ENCODE measurements at places on chromosomes 16 and 17.

DNA sequence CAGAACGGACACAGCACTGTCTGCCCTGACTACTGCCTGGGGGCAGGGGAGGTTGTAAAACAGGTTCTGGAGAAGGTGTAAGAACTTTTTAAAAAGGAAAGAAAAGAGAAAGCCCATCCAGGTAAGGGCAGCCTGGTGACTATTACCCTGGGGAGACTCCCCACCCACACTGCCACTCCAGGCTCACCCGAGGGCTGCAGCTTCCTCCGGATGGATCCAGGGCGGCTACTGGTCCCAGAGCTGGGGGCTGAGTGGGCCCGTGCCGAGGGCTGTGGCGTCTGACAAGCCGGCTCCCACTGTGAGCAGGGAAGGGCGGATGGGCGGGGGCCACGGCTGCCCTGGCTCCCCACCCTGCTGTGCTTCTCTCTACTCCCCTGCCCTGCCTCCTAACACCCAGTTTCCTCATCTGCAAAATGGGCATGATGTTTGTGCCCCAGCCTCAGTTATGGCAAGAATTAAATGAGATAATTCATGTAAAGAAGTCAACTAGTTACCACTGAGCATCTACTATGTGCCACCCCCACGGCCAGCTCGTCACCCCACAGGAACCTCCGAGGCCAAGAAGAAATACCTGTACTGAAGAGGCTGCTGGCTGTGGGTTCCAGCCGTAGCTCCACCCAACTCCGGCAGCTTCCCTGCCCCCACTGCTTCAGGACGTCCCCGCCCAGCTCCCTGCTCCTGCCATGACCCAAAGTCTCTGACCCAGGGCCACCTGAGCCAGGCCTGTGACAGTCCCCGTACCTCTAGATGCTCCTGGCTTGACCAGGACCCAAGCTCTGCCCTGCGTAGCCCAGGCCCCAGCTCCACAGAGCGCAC, 24.2 kb downstream of the KATNB1 start:
- H3K36me3 ChIP-seq = peaks cover 6% of the 10 kb centered on the region
- H3K4me1 ChIP-seq = peaks cover 6% of the 10 kb centered on the region
- peak; percentile 29 for DNase-seq

GRCh38 chr17:77101521-77102410, 39.0 kb upstream of the SEC14L1 start:
- no peaks in the 10 kb centered on the region for H3K27me3 ChIP-seq
- no peak overlapping the region for H3K4me3 ChIP-seq
- H3K36me3 ChIP-seq = peaks cover 23% of the 10 kb centered on the region
- no peak for DNase-seq
- no peak overlapping the region for H3K27ac ChIP-seq
- H3K4me1 ChIP-seq = peaks cover 16% of the 10 kb centered on the region

DNA sequence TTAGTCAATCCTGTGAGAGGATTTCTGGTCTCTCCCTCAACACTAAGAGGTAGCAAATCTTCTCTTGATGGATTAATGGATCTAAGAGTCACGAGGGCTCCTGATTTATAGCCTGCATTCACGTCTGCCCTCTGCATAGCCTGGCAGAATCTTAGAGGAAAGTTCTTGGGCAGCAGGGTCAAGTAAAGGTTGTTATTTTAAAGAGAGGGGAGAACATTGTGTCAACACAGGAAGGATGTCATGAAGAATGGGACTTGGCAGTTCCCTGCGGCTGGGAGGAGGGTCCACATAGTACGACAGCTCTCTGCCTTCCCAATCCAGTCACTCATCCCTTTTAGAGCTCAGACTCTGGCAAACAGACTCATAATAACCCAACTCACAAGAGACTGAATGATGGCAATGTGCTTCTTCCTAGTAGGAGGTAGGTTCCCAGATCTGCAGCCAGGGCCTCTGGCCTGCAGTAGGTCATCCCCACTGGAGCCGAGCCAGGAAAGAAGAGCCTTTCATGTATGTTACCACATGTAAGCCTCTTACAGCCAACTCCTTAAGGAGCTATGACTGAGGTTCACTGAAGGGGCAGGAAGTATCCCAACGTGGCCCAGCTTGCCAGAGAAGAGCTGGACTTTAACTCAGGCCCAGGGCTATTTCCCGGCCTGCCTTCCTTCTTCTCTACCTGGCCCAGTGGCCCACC, 25.4 kb upstream of the RPTOR start:
- H3K4me1 ChIP-seq = no peaks in the 10 kb centered on the region
- no peak overlapping the region for H3K4me3 ChIP-seq
- no peaks in the 10 kb centered on the region for H3K36me3 ChIP-seq
- no peak for DNase-seq
- H3K27me3 ChIP-seq = peaks cover 6% of the 10 kb centered on the region

DNA sequence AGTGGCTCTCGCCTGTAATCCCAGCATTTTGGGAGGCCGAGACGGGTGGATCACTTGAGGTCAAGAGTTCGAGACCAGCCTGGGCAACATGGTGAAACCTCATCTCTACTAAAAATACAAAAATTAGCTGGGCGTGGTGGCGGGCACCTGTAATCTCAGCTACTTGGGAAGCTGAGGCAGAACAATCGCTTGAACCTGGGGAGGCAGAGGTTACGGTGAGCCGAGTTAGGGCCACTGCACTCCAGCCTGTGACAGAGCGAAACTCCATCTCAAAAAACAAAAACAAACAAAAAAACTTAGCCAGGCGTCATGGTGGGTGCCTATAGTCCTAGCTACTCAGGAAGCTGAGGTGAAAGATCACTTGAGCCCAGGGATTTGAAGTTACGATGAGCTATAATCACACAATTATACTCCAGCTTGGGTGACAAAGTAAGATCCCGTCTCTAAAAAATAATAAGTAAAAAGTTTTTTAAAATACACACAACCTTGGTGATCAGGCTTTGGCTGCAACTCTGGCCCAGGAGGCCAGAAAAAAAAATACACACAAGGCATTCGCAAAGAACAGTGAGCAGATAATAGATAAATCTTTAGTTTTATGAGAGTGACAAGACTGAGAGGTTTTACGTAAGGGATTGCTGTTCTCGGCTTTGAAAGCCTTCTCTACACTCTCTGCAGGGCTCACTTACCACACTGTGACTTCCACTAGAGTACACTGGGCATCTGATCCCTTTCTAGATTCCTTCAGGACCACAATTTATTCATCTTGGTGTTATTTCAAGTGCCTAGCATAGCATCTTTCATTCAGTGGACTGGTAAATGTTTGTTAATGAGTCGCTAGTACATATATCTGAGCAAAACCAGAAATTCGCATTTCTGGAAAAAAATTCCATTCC, 5.9 kb downstream of the GSPT1 start:
- H3K27me3 ChIP-seq = no peaks in the 10 kb centered on the region
- H3K36me3 ChIP-seq = peaks cover 35% of the 10 kb centered on the region
- H3K4me3 ChIP-seq = no peak overlapping the region
- peak overlapping the region; percentile 38 for H3K27ac ChIP-seq

DNA sequence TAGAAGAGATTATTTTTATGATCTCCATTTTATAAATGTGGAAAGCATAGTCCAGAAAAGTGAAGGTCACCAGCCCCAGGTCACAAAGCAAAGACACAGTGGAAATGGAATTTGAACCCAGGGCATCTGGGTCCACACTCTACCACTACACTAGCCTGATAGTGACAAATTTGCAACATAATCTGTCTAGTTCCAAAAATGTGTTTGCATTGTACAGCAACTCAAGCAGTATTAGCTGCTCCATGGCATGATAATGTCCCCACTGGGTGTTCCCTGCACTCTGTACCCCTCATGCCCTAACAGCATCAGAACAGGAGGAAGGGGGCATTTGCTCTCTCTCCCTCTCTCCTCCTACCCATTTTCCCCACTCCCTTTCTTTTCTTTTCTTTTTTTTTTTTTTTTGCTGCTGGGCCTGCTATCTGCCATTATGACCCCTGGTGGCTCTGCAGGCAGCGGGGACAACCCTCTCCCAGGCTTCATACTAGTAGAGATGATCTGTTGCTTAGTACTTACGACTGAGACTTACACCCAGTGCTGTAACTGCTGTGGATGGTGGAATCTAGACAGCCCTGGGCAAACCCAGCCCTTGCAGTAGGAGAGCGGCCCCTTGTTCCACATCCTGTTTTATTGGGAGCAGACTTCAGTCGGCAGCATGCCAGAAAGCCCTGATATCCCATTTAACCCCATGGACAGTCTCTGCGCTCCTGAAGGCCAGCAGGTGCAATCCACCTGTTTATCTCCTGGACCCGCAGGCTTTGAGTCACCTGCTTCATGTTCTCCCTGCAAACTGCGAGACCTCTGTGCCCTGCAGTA, 306.3 kb downstream of the SOX9 start:
- no peak for DNase-seq
- H3K36me3 ChIP-seq = no peaks in the 10 kb centered on the region
- no peak overlapping the region for H3K27ac ChIP-seq
- H3K4me3 ChIP-seq = no peak overlapping the region
- peaks cover 29% of the 10 kb centered on the region for H3K4me1 ChIP-seq

DNA sequence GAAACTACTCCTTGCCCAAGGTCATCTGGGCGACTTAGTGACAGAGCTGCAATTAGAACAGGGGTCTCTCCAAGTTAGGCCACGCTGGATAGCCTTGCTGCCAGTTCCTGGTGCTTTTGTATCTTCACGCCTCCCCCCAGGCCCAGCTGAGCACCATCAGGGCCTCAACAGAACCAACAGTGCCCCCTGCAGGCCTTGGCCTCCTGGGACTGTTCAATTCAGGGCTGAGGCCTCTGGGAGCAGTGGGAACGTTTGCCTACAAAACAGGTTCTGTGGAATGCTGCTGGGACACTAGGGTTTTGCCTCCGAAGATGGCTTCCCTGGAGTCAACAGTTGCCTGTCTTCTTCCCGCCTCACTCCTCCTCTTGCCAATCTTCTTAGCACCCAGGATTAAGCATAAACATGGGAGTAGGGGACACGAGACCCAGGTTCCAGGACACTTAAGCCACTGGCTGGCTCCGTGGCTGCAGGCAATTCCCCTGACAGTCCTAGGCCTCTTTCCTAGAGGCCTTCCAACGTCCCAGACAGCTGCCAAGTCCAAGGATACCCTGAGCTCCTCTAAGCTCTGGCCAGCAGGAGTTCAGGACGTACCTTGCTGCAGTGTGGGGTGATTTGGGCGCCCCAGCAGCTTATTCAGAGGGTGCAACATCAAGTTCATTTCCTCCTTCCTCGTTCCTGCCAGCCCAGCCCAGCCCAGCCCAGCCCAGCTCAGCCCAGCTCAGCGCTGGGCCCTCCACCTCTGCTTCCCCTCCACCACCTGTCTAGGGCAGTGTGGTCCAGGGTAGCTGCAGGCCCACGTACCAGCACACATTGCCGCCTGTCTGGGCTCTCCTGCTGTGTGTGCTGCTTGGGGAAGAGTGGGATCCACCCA, 246.6 kb upstream of the RPL38 start:
- H3K4me3 ChIP-seq = no peak overlapping the region
- no peak overlapping the region for H3K27ac ChIP-seq
- peaks cover 3% of the 10 kb centered on the region for H3K4me1 ChIP-seq
- peaks cover 4% of the 10 kb centered on the region for H3K27me3 ChIP-seq
- peak; percentile 65 for DNase-seq

DNA sequence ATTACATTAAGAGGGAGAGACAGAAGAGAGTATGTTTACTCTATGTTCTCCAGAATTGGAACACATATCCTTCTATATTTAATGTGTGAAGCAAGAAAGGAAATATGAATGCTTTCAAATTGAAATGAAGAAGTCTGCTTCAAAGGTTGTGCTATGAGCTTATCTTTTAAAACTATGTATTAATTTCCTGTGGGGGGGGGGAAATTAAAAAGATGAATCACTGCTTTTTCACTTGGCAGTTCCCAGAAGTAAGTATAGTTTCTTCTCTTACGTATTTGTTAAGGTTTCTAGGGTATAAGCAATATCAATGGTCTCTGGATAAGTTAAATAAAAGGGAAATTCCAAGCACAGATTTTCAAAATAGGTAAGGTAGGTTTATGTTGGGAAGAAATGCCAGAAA, 7.0 kb downstream of the TERF2 start:
- no peak overlapping the region for H3K4me3 ChIP-seq
- H3K27ac ChIP-seq = peak overlapping the region; percentile 71
- DNase-seq = no peak

- H3K36me3 ChIP-seq = peaks cover 7% of the 10 kb centered on the region
- H3K4me3 ChIP-seq = no peak overlapping the region
- no peak overlapping the region for H3K27ac ChIP-seq
- H3K4me1 ChIP-seq = peaks cover 35% of the 10 kb centered on the region
- DNase-seq = no peak
Measured at GRCh38 chr16:53713403-53714204, 9.6 kb downstream of the FTO start.

DNA sequence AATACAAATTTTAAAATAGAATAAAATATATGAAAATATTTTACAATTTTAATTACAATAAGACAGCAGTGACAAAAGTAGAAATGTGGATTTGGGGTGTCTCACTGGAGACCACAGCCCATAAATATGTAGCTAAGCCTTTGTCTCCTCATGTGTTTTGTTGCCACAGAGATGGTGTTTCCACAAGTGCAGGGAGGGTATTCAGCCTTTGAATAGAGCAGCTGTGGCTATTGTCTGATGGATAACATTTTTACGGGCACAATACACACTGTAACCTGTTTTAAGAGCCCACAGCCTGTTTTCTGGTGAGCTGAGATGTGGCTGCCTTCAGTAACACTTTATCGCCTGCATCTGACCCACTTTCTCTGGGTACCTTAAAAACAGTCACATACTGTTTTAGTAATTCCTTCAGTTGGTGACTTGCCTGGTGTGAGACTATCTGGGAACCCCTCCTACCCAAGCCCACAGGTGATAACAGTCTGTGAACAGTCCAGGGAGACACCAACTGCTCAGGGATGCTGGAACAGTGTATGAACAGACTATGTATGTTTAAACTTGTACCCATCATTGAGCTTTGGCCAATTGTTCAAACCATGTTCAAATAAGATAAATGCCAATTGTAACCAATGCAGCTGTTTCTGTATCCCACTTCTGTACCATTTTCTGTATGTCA, 7.8 kb upstream of the AHSP start:
- H3K27me3 ChIP-seq = peaks cover 2% of the 10 kb centered on the region
- no peak overlapping the region for H3K27ac ChIP-seq
- H3K36me3 ChIP-seq = no peaks in the 10 kb centered on the region
- no peaks in the 10 kb centered on the region for H3K4me1 ChIP-seq
- no peak overlapping the region for H3K4me3 ChIP-seq

DNA sequence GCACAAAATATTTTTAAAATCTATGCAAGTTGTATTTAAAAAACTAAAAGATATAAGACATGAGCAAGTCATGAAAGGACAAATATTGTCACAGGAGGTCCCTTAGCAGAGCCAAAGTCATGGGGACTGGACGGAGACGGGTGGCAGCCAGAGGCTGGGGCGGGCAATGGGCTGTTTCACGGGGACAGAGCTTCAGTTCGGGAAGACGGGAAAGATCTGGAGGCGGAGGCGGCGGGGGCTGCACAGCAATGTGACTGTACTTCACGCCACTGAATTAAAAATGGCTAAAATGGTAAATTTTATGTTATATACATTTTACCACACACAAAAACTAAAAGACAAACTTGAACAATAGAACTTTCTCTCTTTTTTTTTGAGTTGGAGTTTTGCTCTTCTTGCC, 60.0 kb upstream of the METRNL start:
- H3K4me3 ChIP-seq = no peak overlapping the region
- H3K27ac ChIP-seq = no peak overlapping the region
- H3K4me1 ChIP-seq = peaks cover 2% of the 10 kb centered on the region
- DNase-seq = no peak
- H3K27me3 ChIP-seq = no peaks in the 10 kb centered on the region
- peaks cover 2% of the 10 kb centered on the region for H3K36me3 ChIP-seq

- no peaks in the 10 kb centered on the region for H3K36me3 ChIP-seq
- no peak overlapping the region for H3K4me3 ChIP-seq
- H3K4me1 ChIP-seq = no peaks in the 10 kb centered on the region
- no peak for DNase-seq
- H3K27me3 ChIP-seq = peaks cover 4% of the 10 kb centered on the region
Measured at GRCh38 chr16:55671974-55672280, 16.1 kb downstream of the SLC6A2 start.

Data from activated CD4-positive, alpha-beta memory T cell treated with anti-CD3 and anti-CD28 coated beads for 36 hours (primary cell).